ENCODE measurements at places on chromosomes 3 and 15. TPM values are rescaled to one million over a fixed set of nuclear protein-coding genes. Genes with fewer than 3 reads are reported as not detected.

The CIB2 gene
- total RNA-seq, result 13.7 TPM

The TMEM207 gene
- total RNA-seq, result not detected

The MUSTN1 gene
- 18.6 TPM for total RNA-seq

The SYNPR gene
- total RNA-seq, result not detected

DNA sequence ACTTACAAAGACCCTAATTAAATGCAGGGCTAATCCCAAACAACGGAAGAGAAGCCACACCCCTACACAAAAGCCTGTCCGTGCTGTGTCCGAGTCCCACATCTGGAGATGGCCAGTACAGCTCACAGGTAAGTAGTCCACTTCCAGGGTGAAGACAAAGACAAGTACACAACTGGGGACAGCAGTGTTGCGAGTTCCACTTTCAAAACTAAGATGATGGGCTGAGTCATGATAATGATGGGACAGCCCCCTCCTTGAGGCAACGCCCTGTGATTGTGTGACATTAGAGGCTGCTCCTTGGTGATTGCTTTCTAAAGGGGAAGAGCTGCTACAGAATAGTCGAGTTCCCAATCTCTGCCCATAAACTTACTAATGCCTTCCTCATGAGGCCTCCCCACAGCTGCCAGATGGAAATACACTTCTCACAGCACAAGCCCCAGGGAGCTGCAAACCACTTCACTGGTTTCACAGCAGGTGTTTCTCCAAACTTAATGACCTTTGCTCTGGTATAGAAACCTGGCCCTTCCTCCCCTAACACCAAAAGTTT, 27.6 kb downstream of the RFT1 start:
- no peak for DNase-seq

- no peak for DNase-seq
Measured at GRCh38 chr3:67605377-67605776, 49.0 kb downstream of the SUCLG2 start.

DNA sequence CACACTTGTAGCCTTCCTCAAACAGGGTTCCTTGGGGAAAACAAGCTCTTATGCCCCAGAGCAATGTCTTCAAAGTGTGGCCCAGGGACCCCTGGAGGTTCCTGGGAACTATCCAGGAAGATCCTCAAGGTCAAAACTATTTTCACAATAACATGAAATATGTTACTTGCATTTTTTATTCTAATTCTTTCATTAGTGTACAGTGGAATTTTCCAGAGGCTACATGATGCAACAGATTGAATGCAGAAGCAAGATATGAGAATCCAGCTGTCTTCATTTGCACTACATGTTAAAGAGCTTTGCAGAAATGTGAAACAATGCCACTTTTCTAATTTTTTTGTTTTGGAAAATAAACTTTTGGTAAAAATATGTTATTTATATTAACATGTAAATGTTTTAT, 190.9 kb downstream of the SLC9A9 start:
- no peak for DNase-seq

GRCh38 chr3:48628277-48629017, 6.8 kb downstream of the SLC26A6 start:
- DNase-seq, result no peak

GRCh38 chr3:79973917-79974595, 206.3 kb upstream of the ROBO1 start:
- DNase-seq, result no peak

DNA sequence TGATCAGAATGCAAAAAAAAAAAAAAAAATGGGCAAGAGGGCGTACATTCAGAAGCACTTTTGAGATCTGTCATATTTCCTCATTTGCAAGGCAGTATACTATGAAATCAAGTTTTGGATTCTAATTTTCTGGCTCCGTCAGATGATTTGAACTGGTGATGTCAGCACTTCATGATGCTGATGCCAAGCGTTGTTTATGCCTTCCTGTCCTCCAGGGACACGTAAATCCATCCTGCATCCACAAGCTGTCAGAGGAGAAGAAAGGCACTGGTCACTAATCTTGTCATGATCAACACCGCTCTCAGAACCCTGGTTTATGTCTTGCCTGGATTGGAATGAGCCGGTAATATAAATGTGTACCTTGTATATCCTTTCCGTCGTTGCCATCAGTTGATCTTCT, 152.1 kb upstream of the EPHA3 start:
- no peak for DNase-seq

Measured in kidney (tissue), 22 donors.